ENCODE measurements at places on chromosomes 16 and 17.

- DNase-seq = no peak
These were observed 2.9 kb upstream of the CLDN9 start for GRCh38 chr16:3009568-3010390.

DNA sequence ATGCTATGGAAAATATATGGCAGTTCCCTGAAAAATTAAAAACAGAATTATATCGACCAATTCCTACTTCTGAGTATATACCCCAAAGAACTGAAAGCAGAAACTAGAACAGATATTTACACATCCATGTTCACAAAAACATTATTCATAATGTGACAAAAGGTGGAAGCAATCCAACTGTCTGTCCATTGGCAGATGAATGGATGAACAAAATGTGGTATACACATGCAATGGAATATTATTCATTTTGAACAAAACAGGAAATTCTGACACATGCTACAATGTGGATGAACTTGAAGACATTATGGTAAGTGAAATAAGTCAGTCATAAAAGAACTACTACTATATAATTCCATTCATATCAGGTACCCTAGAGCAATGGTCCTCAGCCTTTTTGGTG, 263.5 kb upstream of the AXIN2 start:
- no peak for DNase-seq

DNA sequence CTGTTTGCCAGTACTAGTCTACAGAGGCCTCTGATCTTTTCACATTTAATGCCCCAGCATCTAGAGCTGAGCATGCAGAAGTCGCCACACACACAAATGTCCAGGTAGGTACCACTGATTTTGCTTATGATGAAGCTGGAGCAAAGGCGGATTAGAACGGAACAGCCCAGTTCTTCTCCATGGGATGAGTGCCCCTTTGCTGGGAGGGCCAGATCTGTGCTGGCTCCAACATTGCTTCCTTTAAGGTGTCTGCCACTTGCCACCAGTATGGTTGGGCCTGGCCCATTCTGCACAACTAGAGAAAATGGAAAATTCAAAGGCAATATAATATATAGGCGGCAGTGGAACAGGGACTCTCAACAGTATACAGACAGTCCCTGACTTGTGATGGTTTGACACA, 2.2 kb upstream of the MNT start:
- DNase-seq = no peak

DNA sequence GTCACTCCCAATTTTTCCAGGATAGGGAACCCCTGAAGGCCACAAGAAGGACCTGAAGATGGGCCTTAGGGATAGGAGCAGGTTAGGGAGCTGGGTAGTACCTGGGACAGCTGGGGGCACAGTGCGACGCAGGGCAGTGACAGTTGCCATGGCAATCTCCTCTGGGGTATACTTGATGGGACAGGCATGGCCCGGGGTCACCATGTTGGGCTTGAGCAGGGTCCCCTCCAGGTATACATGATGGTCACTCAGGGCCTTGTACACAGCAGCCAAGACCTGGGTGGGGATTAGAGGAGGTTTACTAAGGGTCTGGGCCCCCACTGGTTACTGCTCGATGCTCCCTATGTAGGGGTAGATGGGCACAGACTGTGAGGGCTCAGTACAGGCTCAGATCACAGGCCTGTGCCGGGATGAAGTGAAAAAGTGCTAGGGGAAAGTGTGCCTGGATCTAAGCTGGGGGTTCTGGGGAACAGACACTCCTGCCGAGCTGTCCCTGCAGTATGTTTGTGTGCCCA, 2.7 kb downstream of the ALDOC start:
- no peak for DNase-seq

- DNase-seq = peak; percentile 69
These were observed 615 bp downstream of the CARMIL2 start for GRCh38 chr16:67645397-67646121.

DNA sequence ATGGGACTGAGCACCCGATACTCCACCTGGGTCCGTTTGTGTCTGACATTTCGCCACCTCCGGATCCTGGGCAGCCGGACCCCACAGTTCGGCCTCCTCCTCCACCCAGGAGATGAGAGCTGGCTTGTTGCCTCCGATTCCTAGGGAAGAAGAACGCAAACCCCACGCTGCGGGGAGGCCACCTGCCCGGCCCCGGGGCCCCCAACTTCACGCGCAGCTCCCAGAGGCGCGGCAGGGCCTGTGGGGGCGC, 542 bp downstream of the ZNF764 start:
- no peak for DNase-seq

- DNase-seq = no peak
These were observed 266.6 kb downstream of the CA10 start for GRCh38 chr17:51891936-51892335.

- DNase-seq = no peak
These were observed 35.1 kb upstream of the DNAJA2 start for GRCh38 chr16:47008612-47009011.

DNA sequence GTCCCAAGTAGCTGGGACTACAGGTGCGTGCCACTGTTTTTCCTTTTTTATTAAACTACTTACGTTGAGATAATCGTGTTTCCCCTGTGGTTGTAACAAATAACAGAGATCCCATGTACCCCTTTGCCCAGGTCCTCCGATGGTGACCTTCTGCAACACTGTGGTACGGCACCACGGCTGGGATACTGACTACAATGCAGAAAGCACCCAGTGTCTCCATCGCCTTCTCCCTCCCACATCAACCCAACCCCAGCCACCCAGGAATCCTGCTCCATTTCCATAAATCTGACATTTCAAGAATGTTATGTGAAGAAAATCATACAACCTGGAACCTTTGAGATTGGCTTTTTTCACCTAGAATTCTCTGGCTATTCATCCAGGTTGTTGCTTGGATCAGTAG, 22.1 kb downstream of the MPRIP start:
- peak; percentile 16 for DNase-seq

DNA sequence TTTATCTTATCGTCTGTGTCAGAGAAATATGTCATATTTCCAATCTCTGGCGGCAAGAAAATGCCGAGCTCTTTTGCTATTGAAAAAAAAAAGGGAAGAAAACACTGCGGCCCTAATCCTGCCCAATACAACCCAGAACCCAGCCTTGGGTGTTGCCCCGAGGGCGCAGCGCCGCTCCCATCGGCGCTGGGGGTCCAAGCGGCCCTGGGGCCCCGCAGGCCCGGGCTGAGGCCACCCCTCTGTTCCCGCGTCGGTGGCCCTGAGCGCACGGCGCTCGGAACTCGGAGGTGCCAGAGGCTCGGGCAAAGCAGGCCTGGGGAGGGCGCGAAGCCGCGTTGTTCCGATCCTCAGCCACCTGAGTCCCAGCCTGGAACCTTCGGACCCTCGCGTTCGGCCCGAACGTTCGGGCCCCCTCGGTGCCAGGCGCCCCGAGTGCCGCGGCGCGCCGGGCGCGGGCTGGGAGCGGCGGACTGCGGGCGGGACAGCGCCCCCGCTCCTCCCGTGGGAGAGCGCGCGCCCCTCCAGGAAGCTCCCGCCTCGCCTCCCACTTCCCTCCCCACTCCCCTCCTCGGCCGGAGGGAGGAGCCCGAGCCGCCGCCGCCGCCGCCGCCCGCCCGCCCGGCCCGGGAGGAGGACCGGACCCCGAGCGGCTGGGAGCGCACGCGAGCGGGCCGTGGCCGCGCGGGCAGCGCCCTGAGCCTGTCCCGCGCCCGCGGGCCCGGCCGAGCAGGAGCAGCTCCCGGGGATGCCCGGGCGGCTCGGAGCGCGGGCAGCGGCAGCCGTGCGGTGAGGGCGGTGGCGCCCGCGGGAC, at the start of gene CPNE2:
Gene CPNE2 (plus strand): TSS at position 609 of the 811 bp plus-strand sequence. CDS start 18,160 bp downstream, outside the sequence.
- peak; percentile 80 for DNase-seq

GRCh38 chr17:36730857-36731490, 129.6 kb downstream of the MRM1 start:
- no peak for DNase-seq

DNA sequence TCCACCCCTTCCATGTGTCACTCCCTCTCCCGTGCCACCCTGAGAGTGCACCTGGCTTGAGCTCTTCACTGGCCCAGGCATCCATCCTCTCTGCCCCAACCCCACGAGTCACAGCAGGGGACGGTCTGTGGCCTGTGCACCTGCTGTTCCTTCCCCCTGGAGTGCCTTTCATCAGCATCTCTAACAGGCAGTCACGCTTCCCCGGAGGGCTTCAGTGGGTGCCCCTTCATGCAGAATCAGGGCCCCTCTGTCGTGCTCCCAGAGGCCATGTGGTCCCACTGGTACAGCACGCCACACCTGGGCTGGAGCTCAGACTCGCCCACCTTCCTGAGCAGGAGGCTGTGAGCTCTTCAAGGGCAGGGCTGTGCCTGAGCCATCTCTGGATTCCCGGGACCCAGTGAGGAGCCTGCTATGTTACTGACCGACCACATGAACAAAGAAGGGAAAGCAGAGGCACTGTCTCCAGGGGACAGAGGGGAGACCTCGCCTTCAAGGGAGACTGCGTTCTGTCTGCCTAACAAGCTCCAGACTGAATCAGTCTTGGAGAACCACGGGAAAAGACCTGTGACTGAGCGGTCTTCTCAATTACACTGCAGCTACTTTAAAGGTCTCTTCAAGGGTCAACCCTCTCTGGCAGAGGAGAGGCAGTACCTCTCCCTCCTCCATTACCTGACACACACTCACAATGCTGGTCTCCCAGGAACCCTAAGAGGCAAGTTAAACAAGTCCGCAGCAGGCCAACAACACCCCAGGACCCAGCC, 78.8 kb upstream of the DOC2B start:
- no peak for DNase-seq

DNA sequence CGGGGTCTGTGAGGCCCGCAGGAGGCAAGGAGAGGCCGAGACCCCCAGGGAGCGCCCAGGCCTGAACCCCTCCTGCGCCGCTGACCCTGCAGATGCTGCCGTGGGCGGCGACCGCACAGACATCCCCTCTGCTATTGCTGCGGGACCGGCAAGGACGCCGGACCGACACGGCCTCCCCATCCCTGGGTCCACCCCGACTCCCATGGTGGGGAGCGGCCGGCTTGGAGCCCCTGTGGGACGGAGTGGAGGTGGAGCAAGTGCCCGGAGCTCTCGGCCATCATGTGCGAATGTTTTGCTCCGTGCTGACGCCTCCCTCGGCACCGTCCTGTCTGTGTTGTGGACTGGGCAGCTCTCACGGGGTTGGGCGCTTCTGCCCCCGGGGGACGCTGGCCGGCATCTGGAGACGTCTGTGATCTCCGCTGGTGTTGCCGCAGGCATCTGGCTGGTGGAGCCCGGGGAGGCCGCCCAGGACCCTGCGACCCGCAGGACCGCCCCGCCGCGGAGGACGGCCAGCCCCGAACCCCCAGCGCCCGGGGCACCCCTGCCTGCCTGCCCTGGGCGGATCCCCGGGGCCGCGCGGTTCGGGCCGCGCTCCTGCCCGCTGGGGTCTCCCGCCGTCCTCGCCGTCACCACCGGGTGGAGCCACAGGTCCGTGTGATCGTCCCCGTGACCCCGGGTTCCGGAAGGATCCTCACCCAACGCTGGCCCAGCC, 12.8 kb upstream of the GNG13 start:
- no peak for DNase-seq

DNA sequence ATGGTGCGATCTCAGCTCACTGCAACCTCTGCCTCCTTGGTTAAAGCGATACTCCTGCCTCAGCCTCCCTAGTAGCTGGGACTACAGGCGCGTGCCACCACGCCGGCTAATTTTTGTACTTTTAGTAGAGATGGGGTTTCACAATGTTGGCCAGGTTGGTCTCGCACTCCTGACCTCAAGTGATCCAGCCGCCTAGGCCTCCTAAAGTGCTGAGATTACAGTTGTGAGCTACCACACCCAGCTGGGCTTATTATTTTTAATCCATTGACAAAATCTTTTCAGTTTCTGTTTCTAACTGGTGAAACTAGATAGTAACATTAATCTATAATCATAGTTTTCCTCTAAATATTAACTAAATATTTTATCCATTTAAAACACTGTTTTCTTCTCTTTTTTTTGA, 5.9 kb downstream of the FAM234A start:
- no peak for DNase-seq

GRCh38 chr17:56177361-56177760, 24.1 kb downstream of the ANKFN1 start:
- no peak for DNase-seq

DNA sequence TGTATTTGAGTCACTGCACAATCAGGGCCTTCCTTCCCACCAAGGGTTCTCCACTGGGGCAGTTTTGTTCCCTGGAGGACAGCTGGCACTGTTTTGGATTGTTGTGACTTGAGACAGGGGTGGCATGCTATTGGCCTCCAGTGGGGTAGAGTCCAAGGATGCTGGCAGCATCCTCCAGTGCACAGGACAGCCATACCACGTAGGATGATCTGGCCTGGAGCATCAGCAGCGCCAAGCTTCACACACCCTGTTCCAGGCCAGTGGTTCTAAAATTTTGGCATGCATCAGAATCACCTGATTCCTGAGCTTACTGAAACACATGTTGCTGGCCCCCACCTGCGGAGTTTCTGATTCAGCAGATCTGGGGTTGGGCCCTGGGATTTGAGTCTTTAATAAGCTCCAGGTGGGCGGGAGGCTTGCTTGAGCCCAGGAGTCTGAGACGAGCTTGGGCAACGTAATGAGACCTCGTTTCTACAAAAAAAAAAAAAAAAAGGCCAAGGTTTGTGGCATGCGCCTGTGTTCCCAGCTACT, 83.2 kb downstream of the MGAT5B start:
- no peak for DNase-seq

DNA sequence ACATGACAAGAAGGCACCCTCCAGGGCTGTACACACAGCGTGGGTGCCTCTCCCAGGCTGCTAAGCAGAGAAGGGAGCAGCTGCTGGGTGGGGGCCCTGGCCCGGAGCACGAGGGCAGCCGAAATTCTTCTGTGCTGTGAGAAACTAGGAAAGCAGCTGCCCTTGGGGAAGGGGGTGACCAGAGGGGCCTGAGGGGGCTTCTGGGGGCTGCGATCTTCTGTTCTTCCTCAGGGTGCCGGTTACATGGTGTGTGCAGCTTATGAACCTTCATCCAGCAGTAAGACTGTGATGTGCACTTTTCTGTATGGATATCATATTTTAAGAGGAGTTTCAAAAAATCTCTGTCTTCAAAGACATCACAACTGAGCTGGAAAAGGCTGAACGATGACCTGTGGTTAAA, 43.2 kb upstream of the METRNL start:
- DNase-seq = no peak

DNA sequence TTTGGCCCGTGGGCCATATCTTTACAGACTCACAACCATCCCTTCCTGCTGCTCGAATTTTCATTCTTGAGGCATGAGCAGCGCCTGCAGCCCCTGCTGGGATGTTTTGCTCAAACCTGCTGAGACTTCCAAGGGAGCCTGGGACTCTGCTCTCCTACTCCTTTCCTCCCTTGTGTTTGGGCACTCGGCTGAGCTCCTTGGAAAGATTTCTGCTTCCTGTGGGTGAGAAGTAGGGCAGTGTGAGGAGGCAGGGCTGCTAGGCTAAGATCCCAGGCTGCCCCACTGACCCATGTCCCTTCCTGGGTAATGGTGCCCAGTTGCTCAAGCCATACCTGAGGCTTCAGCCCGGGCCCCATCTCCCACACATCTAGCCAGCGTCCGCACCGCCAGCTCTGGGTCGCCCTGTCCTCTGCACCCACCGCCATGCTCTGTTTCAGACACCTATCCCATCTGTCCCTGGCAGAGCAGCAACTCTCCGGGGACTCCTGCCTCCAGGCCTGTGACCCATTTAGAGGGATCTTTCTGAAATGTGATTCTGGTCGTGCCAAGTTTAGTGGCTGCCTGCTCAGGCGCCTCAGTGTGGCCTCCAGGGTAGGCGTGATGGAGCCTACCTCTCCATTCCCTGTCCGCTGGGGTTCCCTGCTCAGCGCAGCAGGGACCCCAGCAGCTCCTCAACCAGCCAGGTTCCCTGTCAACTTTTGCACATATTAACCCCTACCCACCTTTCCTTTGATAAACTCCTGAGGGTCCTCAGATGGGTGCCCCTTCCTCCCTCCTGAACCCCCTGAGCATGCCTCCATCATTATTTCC, 190.1 kb downstream of the CCDC182 start:
- no peak for DNase-seq
